ENCODE measurements at places on chromosomes 2 and 18. TPM values are rescaled to one million over a fixed set of nuclear protein-coding genes. Genes with fewer than 3 reads are reported as not detected.

- no peak for DNase-seq
Measured at GRCh38 chr18:78773303-78773755, 206.3 kb upstream of the SALL3 start.

The SERPINB3 gene
- total RNA-seq = not detected

DNA sequence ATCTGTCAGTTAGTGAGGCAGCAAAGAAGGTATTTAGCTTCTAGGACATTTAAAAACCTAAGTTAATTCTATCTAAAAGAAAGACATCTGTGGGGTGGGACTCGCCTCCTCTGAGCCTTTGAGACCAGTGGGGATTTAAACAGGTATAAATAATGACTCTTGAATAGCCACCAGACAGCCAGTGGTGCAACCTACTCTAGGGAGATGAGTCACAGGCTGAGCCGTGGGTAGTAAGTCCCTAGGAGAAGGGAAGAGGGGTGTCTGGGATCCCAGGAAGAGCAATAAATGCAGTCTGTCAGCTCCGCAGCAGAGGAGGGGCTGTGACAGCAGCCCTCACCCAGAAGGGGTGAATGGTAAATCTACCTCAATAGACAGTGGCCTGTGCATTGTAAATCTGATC, 43.1 kb upstream of the GALNT3 start:
- DNase-seq = no peak

The RMDN2 gene
- 7.0 TPM for total RNA-seq

The MBOAT2 gene
- total RNA-seq = 1.7 TPM
